ENCODE measurements at places on chromosomes 3 and 15. TPM values are rescaled to one million over a fixed set of nuclear protein-coding genes. Genes with fewer than 3 reads are reported as not detected.

The PDHB gene
- total RNA-seq: 46.1 TPM

The SNTN gene
- not detected for total RNA-seq

The KLHL24 gene
- 15.9 TPM for total RNA-seq

The MYL3 gene
- total RNA-seq: not detected

GRCh38 chr3:66259566-66260255, 38.9 kb downstream of the SLC25A26 start:
- no peak for DNase-seq

- no peak for DNase-seq
Measured at GRCh38 chr3:186983659-186984058, 53.3 kb downstream of the ST6GAL1 start.

The TMEM207 gene
- total RNA-seq: not detected

GRCh38 chr3:158710601-158711000, 21.7 kb downstream of the RARRES1 start:
- DNase-seq: no peak

The MINDY2 gene
- total RNA-seq: 43.7 TPM

The GNAT1 gene
- total RNA-seq: 0.17 TPM

- no peak for DNase-seq
Measured at GRCh38 chr3:75951941-75952340, 166.6 kb upstream of the ZNF717 start.

The SLC6A20 gene
- total RNA-seq: not detected

Measured in mammary epithelial cell (primary cell).